ENCODE measurements at places on chromosomes 3 and 15. TPM values are rescaled to one million over a fixed set of nuclear protein-coding genes. Genes with fewer than 3 reads are reported as not detected.

The MKRN3 gene
- 17.3 TPM for total RNA-seq

The SAMMSON gene
- not detected for total RNA-seq

The EPHA6 gene
- 2.9 TPM for total RNA-seq

The STRA6 gene
- total RNA-seq: 2.1 TPM

- H3K27ac ChIP-seq: no peak overlapping the region
- H3K27me3 ChIP-seq: no peaks in the 10 kb centered on the region
- no peak overlapping the region for H3K4me3 ChIP-seq
- no peak for DNase-seq
Observed at GRCh38 chr3:62229908-62230307, 143.4 kb downstream of the FEZF2 start.

DNA sequence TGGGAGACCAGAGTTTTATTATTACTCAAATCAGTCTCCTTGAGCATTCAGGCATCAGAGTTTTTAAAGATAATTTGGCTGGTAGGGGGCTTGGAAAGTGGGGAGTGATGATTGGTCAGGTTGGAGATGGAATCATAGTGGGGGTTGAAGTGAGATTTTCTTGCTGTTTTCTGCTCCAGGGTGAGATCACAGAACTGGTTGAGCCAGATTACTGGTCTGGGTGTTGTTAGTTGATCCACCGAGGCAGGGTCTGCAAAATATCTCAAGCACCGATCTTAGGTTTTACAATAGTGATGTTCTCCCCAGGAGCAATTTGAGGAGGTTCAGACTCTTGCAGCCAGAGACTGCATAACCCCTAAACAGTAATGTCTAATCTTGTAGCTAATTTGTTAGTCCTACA lies 141.0 kb downstream of the OTOL1 start:
- H3K27ac ChIP-seq: no peak overlapping the region
- no peaks in the 10 kb centered on the region for H3K27me3 ChIP-seq
- H3K36me3 ChIP-seq: no peaks in the 10 kb centered on the region
- no peak overlapping the region for H3K4me3 ChIP-seq
- no peaks in the 10 kb centered on the region for H3K4me1 ChIP-seq

- H3K27me3 ChIP-seq: no peaks in the 10 kb centered on the region
- DNase-seq: no peak
- H3K27ac ChIP-seq: no peak overlapping the region
- H3K4me1 ChIP-seq: no peaks in the 10 kb centered on the region
- H3K4me3 ChIP-seq: no peak overlapping the region
Observed at GRCh38 chr3:6657591-6657990, 203.3 kb upstream of the GRM7 start.

DNA sequence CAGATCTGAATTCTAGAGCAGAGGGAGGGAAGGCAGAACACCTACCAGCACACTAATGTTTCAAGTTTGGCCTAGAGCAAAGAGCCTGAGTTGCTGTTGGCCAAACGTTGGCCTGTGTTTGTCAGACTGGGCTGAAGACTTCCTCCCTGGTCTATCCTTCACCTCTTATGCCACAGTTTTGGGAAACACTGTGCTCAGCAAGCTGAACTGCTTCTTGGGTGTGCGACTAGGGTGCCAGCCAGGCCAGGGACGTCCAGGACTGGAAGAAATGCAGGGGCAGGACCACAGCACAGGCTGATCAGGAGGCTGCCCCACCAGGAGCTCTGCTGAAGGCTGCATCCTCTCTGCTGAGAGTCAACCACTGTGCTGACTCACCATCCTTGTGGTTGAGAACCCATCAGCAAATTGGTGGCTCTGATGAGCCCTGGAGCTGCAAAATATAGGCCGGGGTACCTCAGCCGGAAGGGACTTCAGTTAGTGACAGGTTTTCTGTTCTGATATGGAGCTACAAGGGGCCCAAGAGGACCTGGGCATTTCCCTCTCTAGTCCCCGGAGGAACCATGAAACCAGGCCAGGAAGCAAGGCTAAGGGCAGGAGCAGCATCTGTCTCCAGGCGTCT lies 131.6 kb upstream of the RASGRP1 start:
- no peaks in the 10 kb centered on the region for H3K27me3 ChIP-seq
- H3K4me3 ChIP-seq: no peak overlapping the region
- no peak for DNase-seq
- peaks cover 7% of the 10 kb centered on the region for H3K4me1 ChIP-seq
- H3K27ac ChIP-seq: no peak overlapping the region

DNA sequence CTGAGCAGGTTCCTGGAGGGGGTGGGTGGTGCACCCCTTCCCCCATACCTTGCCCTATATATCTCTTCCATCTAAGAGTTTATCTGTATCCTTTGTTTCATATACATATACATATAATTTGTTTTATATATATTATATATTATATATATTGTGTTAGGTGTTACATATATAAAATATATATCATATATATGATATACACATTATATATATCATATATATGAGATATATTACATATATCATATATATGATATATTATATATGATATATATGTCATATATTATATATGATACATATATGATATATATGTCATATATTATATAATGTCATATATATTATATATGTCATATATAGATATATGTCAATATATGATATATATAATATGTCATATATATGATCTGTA lies 31.1 kb downstream of the EXD1 start:
- H3K4me3 ChIP-seq: no peak overlapping the region
- H3K36me3 ChIP-seq: no peaks in the 10 kb centered on the region
- no peaks in the 10 kb centered on the region for H3K27me3 ChIP-seq

DNA sequence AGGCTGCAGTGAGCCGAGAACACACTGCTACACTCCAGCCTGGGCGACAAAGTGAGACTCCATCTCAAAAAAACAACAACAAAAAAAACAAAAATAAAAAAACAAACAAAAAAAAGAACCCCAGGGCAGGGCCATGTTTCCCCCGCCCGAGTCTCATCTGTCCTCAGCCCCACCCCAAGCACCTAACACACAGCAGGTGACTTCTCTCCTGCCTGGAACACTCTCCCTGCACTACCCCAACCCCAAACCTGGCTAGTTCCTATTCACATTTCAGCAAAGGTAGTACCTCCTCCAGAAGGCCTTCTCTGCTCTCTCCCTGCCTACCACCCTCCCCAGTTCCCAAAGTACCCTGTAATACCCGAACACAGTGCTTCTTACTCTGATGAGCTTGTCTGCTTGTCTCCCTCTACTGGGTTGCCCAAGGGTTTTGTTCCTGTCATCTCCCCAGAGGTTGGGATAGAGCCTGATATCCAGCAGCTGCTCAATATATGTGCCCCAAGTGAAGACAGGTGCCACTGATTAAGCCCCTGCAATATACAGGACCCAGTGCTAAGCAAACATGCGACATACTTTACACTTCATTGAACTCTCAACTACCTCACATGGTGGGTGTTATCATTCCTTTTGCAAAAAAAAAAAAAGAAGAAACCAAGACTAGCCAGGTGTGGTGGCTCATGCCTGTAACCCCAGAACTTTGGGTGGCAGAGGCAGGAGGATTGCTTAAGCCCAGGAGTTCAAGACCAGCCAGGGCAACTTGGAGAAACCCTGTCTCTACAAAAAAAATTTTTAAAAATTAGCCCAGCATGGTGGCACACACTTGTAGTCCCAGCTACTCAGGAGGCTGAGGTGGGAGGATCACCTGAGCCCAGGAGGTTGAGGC lies 103.6 kb downstream of the DAPK2 start:
- no peak for DNase-seq
- no peak overlapping the region for H3K27ac ChIP-seq
- no peak overlapping the region for H3K4me3 ChIP-seq
- H3K27me3 ChIP-seq: no peaks in the 10 kb centered on the region
- H3K36me3 ChIP-seq: no peaks in the 10 kb centered on the region

GRCh38 chr3:105904678-105905284 lies 36.0 kb upstream of the CBLB start:
- H3K4me1 ChIP-seq: no peaks in the 10 kb centered on the region
- no peak overlapping the region for H3K27ac ChIP-seq
- H3K36me3 ChIP-seq: no peaks in the 10 kb centered on the region

- no peak overlapping the region for H3K27ac ChIP-seq
- DNase-seq: no peak
- H3K4me1 ChIP-seq: no peaks in the 10 kb centered on the region
Observed at GRCh38 chr3:9725775-9726515, 5.6 kb upstream of the BRPF1 start.
